Left ventricle myocardium superior (tissue), 1 donor: ENCODE measurements at places on chromosomes 13 and 19. TPM values are rescaled to one million over a fixed set of nuclear protein-coding genes. Genes with fewer than 3 reads are reported as not detected.

GRCh38 chr19:10812902-10813404, 23.1 kb downstream of the TMED1 start:
- no peak for DNase-seq

GRCh38 chr19:765179-765738, 14.3 kb downstream of the MISP start:
- peak; percentile 16 for DNase-seq

DNA sequence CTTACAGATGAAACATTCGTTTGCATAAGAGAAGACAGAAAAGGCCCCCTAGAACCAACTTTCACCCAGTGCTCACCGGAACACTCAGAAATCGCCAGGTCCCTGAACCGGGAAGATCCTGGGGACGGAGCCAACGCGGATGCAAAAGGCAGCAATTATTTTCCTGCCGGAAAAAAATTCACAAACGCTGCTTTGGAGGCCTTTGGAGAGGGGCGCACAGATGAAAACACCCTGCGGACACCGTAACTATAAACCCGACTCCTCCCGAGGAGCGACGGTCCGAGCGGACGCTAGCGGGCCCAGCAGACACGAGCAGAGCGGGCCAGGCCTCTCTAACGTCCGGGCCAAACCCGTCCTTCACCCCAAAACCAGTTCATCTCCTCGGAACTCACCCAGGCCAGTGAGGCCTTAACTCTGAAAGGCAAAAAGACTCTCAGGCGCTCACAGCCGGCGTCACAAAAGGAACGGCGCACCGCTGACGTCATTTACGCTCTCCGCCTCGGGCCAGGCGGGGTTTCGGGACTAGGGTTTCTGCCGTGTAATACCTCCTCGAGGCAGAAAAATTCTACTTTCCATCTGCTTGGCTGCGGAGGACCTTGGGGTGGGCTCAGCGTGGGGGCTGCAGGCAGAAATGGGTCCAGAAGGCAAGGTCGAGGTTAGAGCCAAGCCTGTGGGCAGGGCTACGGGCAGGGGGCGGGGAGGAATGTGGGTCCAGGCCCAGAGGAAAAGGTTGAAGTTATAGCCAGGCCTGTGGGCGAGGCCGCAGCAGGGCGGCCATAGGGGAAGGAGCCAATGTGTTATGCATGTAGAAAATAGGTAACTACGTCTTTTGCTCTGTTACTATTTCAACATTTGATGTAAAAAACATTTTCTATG, at the start of gene ZNF426:
Gene ZNF426 (minus strand): TSS at position 463 of the 876 bp plus-strand sequence. CDS start 2,413 bp downstream, outside the sequence.
- peak; percentile 92 for DNase-seq

- DNase-seq = peak; percentile 90
Observed at GRCh38 chr19:40542202-40542859, 34.3 kb upstream of the SHKBP1 start.

DNA sequence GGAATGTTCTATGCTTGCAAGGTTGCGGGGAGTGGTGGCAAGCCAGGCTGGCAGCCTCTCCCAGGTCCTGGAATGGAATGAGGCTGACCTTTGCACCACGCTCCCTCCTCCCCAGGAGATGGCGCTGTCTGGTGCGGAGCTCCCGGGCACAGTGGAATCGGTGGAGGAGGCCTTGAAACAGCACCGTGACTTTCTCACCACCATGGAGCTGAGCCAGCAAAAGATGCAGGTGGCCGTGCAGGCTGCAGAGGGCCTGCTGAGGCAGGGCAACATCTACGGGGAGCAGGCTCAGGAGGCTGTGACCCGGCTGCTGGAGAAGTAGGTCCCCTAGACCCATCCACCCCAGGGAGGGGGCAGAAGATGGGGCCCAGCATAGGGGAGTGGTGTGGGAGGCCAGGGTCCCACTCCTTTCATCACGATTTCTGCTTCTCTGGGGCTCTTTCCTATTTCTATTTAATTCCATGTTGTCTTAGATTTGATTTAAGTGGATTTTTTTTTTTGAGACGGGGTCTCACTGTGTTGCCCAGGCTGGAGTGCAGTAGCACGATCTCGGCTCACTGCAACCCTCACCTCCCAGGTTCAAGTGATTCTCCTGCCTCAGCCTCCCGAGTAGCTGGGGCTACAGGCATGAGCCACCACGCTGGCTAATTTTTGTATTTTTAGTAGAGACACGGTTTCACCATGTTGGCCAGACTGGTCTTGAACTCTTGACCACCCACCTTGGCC, 53.2 kb upstream of the SHKBP1 start:
- peak; percentile 45 for DNase-seq

GRCh38 chr13:27744801-27745200, 47.5 kb upstream of the GSX1 start:
- DNase-seq = no peak

Gene ANKRD24
- total RNA-seq = 0.42 TPM

Gene DZIP1
- total RNA-seq = 4.0 TPM
